Non-pigmented ciliary epithelial cell (primary cell): ENCODE measurements at places on chromosomes 11 and 22.

DNA sequence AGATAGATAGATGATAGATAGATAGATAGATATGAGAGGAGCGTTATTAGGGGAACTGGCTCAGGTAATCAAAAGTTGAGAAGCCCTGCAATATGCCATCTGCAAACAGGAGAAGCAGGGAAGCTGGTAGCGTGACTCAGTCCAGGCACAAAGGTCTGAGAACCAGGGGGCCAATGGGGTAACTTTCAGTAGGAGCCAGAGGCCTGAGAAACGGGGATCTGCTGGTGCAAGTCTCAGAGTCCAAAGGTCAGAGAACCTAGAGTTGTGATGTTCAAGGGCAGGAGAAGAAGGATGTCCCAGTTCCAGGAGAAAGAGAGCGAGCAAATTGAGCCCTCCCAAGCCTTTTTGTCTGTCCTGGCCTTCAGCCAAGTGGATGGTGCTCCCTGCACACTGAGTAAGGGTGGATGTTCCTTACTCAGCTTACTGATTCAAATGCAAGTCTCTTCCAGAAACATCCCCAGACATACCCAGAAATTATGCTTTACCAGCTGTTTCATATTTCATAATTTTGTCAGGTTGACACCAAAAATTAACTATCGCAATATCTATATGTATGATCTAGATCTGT is 87.8 kb upstream of the SLC22A12 start:
- DNase-seq, result no peak

- DNase-seq, result no peak
Observed at GRCh38 chr22:40348025-40348658, 1.8 kb downstream of the ADSL start.

GRCh38 chr22:17133137-17133536 is 12.0 kb upstream of the TMEM121B start:
- no peak for DNase-seq

- no peak for DNase-seq
Observed at GRCh38 chr11:62680825-62681240, 2.0 kb upstream of the UBXN1 start.
